ENCODE measurements at places on chromosomes 16 and 17.

DNA sequence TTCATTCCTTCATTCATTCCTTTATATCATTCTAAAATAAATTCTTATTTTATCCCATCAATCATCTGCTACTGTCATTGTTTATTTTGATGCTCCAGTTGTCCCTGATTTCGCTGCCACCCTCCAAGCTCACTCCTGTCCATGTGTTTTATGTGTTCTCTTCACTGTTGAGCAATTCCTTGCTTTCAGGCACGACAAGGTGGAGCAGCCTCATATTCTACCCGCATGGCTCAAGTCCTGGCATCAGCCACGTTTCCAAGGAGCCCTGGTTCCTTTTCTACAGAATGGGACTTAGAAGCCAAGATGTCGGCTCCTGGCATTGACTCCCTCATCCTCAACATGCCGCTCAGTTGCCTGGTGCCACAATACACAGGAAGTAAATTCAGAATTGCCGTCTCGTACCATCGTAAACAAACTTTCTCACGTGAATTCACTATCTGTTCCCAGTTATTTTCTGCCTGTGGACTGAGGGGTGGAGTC lies 139.0 kb downstream of the RPTOR start:
- DNase-seq: no peak

DNA sequence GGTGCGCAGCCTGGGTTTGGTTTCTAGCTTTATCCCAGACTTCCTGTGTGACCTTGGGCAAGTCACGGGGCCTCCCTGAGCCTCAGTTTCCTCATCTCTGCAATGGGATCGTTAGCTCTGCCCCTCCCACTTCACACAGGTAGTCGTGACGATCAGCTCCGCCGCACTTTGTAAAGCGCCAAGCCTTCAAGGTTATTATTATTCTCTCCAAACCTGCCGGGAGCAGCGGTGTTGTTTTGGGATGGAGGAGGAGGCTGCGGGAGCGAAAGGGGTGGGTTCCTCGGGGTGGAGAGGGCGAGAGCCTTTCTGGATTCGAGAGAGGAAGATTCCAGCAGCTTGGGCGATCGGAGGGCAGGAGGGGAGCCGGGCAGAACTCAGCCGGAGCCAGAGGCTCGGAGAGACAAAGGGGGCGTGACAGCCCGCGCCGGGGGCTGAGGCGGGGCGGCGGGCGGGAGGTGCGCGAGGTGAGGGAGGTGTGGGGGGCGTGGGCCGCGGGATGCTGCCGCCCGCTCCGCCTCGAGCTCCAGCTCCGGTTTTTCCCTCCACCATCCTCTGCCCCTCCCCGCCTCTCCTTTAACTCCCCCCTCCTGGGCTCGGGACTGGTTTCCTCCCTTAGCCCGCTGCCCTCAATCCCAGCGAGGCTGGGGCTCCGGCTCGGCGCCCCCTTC lies at the start of gene EFNB3:
TSS of gene EFNB3 (plus strand) at position 602 of the 668 bp plus-strand sequence. CDS start 397 bp downstream, outside the sequence.
- DNase-seq: no peak

- DNase-seq: no peak
Observed at GRCh38 chr17:9389111-9389527, 186.5 kb downstream of the STX8 start.

- peak; percentile 44 for DNase-seq
Observed at GRCh38 chr17:7929158-7930023, at the start of gene KCNAB3. Gene KCNAB3 (minus strand): TSS chr17:7929856. CDS start chr17:7929435, 421 bp downstream.

DNA sequence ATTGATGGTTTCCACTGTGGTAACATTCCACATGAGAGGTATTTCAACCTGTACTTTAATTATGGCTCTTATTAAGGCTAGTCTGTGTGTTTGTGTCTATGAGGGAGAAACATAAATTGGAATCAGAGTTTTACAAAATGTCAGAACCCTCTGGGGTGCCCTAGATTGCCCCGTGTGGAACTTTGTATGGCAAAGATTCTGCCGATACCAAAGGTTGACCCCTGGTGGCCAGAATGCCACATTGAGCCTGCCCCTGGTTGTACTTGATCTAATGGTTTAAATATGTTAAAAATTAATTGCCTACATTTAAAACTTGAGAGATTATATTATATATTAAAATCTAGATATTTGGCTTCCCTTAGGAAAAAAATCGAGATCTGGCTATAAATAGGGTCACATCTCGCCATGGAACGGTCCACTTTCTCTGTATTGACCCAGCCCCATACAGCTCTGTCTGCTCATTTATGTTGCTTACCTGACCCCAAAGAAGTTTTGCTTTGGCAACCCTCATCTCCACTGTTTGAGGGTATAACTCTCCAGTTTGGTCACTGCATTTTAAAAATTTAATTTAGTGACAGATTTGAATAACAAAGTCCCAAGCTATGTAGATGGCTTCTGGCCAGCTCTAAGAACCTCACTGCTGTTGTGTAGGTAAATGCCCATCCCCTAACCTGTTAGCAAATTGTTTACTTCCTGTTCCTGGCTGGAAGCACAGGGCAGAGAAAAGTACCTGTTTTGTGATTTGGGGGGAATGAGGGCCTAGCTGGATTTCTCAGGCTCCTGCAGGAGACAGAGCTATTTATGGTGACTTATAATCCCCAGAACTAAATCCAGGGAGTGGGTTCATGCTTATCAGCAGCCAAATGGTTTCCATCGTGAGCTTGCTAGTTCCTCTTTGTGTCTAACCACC lies 95.0 kb downstream of the PLCG2 start:
- peak; percentile 49 for DNase-seq

GRCh38 chr17:29747660-29748059 lies 124.9 kb upstream of the CORO6 start:
- no peak for DNase-seq

DNA sequence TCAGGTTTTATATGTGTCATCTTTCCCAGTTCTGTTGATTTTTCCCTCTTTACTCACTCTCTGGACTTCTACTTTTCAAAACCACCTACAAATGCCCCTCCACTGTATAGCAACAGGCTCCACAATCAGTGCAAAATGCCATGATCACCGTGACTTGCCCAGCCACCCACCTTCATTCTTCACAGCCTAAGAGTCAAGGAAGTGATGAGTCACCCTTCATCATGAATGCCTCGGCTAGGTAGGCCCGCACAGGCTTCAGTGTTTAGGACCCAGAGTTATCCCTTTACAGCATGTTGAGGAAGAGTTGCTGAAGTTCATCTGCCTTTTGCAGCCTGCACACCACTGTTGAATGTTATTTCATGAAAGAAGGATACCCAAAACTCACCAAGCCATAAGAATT lies 158.6 kb downstream of the PMP22 start:
- DNase-seq: no peak

DNA sequence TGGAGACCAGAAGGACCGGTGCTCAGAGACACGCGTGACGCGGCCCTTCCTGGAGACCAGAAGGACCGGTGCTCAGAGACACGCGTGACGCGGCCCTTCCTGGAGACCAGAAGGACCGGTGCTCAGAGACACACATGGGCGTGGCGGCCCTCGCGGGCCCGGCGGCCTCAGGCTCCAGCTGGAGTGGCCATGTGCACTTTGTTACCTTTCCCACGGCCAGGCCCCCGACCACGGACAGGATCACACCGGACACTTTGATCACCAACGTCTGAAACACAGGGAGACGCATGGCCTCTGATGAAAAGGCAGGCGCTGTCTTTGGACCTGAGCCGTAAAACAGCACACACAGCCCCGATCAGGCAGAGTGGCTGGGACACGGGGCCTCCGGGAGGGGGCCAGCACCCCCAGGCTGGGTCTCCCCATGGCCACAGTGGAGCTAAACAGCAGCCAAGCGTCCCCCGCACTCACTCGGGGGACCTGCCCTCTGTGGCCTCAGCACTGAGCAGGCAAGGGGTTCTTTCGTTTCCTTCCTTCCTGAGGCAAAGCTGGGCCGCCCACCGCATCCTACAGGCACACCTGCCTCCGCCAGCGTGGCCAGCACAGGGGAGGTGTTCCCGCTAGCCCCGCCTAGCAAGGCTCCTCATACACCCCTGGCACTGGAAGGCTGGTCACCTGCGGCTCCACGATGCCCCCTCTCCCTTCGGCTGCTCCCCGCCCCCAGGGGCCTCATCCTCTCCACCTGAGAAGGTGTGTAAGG lies 13.3 kb upstream of the CCDC154 start:
- no peak for DNase-seq

- no peak for DNase-seq
Observed at GRCh38 chr17:70956726-70957125, 787.4 kb downstream of the KCNJ2 start.

GRCh38 chr16:17518441-17518840 lies 47.7 kb upstream of the XYLT1 start:
- no peak for DNase-seq

GRCh38 chr17:80513892-80514291 lies 30.7 kb upstream of the RPTOR start:
- DNase-seq: no peak

- no peak for DNase-seq
Observed at GRCh38 chr16:66175058-66175457, 191.4 kb upstream of the CDH5 start.

GRCh38 chr17:65677932-65678331 lies 116.5 kb upstream of the AXIN2 start:
- no peak for DNase-seq

DNA sequence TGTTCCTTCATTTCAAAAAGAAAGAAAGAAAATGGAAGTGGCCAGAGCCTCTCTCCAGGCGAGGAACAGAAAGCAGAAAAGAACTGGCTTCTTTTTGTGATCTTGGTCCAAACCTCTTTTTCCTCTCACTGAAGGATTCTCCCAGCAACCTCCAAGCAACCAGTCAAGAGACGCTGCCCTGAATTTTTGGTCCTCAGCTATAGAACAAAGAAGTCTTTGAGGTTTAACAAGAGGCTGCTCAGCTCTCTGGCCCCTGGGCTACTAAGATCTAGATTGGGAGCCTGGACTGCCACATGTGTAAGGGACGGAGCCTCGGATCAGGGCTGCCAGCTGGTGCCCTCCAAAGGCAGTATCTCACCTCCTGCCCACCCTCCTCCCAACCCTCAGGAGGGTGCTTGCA lies 62.6 kb downstream of the AXIN2 start:
- DNase-seq: no peak

DNA sequence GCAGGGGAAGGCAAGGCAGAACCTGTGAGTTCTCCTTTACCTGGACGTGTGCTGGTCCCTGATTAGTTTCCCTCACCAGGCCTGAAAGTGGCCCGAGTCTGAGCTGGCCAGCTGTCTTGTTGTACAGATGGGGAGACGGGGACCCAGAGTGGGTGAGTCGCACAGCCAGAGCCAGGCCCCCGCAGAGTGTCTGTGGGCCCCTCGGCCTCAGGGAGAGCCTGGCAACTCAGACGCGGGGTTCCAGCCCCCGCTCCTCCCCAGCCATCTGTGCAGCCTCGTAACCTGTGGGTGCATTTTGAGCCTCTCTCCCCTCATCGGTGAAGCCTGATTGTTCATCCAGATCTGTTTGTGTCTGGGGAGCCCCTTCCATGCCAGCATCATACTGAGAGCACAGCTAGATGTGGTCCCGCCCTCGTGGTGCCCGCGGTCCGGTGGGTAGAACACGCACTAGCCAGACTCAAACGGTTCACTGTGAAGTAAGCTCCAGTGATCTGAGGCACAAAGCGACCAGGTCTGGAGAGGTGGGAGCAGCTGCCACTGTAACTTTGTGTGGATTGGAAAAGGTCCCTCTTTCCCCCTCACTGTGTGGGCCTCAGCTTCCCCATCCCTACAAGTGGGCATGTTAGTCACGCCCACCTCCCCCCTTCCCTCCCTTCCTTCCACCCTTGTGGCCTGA lies 6.0 kb upstream of the NDRG4 start:
- no peak for DNase-seq

DNA sequence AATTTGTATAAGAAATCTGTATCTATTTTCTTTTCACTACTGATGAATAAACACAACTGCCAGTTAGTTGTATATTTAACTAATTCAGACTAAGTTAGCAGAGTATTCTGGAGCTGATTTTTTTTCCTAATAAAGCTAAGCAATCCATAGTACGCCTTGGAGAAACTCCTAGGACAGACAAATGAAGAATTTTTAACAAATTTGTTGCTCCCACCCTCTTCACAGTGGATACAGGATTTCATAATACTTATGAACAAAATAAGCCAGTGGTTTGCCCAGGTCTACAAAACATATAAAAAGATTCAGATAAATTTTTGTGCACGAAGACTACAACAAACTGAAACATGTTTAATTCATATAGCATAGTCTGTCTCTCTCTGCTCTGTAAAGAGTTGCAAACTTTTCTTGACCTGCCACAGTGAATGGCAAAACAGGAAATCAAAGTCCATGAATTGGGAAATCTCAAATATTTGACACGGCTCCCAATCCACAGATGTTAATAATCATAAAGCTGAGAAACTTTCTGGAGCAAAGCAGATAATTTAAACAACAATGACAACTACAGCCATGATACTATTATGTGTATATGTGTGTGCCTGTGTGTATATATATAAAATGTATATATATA lies 594 bp upstream of the ABCA6 start:
- no peak for DNase-seq

- DNase-seq: no peak
Observed at GRCh38 chr17:35731239-35731916, at the start of gene RASL10B. Gene RASL10B (plus strand): TSS chr17:35731639. CDS start chr17:35735185, 3,546 bp downstream.

DNA sequence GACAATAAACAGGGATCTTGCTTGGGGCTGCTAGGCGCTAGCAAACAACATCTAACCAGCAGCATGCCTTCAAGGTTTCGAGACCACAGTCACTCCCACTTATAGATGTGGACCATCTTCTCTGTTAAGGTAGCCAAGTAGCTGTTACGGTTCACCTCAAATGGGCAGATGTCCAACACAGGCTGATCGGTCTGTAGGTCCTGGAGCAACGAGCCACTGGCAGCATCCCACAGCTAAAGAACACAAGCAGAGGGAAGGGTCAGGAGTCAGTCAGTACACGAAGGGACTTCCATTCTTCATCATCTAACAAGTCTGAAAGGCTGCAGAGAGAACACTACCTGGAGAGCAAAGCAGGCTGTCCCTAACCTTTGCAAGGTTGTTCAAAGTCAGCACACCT lies 16.9 kb upstream of the GLG1 start:
- no peak for DNase-seq

DNA sequence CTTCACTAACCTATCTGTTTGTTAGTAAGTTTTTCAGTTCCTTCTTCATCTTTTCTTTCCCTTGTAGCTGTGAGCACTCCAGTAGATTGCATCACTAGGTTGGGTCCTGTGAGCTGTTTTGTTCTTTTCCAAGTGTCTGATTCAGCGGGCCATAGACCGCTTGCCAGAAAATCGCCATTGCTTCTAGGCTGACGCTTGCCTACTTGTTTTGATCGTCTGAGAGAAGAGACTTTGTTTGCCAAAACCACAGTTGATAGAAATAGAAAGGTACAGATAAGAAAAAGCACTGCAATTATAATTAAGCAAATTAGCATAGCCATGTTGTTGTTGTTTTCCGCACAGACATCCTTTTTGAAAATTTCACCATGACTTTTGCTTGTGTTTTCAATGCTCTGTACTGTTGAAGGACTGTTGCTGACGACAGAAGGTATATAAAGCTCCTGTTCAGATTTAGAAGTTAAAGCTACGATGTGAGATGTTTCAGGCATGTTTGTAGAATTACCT lies 3.1 kb downstream of the EVI2A start:
- DNase-seq: peak; percentile 92
